ENCODE measurements at places on chromosomes 5 and 9.

DNA sequence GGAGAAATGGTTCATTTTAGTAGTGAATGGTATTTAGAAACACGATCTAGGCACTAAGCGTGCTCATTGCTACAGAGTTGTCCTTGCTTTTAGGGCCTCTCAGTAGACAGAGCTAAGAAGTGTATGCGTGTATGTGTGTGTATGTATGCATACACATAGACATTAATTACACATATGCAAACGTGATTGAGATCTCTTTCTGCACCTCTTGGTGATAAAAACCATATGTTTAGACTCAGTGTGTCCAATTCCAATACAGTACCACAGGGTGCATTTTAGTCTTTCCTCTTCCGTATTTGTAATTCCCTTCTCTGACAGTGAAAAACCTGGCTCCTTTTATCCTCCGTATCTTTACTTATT lies 13.1 kb downstream of the TRIO start:
- no peak for DNase-seq

DNA sequence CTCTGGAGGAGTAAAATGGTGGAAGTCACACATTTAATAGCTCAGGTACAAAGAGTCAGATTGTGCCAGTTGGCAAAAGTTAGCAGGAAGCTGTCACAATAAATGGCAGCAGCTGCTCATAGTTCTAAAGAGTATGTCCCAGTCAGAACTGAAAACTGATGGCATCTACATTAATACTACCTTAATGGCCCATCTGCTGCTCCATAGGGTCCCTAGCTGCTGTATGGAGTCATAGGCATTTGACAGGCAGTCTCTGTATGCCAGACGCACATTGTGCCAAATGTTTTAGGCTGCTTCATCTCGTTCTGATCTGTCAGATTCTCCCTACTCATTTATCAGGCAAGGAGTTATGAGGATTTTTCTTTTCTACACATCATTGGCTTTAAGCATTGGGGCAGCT lies 515.8 kb upstream of the ARRDC3 start:
- no peak for DNase-seq

DNA sequence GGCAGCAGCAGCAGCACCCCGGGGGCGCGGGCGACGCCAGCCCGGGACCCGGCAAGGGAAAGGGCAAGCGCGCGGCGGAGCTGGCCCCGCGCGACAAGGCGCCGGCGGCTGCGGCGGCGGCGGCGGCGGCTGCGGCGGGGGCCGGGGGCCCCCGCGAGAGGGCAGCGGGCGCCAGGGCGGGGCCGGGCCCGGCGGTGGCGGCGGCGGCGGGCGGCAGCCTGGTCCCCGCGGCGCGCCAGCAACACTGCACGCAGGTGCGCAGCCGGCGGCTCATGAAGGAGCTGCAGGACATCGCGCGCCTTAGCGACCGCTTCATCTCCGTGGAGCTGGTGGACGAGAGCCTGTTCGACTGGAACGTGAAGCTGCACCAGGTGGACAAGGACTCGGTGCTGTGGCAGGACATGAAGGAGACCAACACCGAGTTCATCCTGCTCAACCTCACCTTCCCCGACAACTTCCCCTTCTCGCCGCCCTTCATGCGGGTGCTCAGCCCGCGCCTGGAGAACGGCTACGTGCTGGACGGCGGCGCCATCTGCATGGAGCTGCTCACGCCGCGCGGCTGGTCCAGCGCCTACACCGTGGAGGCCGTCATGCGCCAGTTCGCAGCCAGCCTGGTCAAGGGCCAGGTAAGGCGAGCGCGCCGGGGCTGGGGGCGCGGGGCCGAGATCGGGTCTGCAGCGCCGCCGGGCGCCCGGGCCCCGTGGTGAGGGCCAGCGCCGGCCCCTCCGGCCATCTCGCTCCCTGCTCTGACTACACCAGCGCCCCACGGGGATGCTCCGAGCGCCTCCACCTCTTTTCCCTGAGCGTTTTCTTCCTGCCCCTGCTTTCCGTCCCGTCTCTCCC lies at the start of gene UBE2QL1:
Gene UBE2QL1, plus strand, starts transcription at position 238 of the 843 bp plus-strand sequence. Its CDS starts 35 bp downstream, at position 273.
- DNase-seq = peak; percentile 12

DNA sequence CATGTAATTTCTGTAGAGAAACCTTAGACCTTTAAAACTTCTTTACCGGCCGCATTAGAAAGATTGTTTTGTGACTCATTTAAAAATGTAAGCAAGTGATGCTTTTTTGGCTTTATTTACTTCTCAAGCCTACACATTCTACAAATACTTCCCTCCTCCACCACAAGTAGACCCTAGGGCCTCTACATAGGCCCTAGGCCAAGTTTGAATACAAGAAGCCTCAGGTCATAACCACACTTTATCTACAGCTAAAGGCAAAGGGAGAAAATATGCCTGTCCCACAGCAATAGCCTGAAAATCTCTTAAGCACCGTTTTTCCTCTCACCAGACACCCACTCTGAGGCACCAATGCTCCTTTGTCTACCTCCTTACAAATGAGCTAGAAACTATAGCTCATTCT lies 53.9 kb downstream of the CSNK1A1 start:
- no peak for DNase-seq

DNA sequence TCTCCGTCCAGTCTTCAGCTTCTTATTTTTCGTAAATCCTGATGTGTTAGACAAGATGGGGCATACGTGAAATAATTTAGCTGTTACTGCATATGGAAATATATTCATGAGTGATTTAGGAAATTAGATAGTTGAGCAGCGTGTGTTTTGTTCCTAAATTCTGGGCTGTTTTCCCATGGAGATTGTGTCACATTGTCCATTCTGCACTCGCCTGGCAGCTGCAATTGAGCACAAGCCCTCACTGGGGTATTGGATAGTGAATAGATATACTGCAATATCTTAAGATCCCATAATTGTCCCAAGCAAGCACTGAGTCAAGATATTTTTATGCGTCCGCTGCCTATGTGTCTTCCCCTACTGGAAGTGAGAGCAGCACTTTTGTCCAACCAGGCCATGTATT lies 1027.1 kb upstream of the WWC1 start:
- DNase-seq = no peak

DNA sequence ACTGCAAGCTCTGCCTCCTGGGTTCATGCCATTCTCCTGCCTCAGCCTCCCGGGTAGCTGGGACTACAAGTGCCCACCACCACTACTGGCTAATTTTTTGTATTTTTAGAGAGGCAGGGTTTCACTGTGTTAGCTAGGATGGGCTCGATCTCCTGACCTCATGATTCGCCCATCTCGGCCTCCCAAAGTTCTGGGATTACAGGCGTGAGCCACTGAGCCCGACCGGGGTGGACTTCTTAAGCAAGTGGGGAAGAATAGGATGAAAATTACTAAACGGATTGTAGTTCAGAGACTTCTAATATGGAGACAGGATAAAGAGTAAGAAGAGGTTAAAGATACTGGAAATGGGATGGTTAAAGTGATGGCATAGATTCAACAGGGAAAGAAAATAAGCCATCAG lies 132.3 kb upstream of the IRX2 start:
- no peak for DNase-seq

GRCh38 chr9:20929276-20929675 lies 102.2 kb downstream of the HACD4 start:
- DNase-seq = no peak

GRCh38 chr9:135254176-135255032 lies 166.9 kb downstream of the OLFM1 start:
- DNase-seq = no peak

Measured in lung microvascular endothelial cell (primary cell).